ENCODE measurements at places on chromosomes 6 and 20. TPM values are rescaled to one million over a fixed set of nuclear protein-coding genes. Genes with fewer than 3 reads are reported as not detected.

DNA sequence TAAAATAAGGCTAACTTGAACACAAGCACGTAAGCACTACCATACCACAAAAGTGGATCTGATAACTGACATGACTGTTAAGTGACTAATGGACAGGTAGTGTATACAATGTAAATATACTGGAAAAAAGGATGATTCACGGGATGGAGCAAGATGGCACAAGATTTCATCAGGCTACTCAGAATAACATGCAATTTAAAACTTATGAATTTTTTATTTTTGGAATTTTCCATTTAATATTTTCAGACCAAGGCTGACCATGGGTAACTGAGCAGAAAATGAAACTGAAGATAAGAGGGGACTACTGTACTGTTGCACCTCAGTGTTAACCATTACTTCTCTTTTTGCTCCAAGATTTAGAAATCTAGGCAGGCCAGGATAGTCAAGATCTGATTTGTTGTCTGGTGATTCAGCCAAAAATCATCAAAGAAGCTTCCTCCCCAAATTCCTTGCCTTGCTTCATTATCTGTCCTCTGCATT lies 45.4 kb downstream of the TPBG start:
- peak; percentile 62 for DNase-seq

DNA sequence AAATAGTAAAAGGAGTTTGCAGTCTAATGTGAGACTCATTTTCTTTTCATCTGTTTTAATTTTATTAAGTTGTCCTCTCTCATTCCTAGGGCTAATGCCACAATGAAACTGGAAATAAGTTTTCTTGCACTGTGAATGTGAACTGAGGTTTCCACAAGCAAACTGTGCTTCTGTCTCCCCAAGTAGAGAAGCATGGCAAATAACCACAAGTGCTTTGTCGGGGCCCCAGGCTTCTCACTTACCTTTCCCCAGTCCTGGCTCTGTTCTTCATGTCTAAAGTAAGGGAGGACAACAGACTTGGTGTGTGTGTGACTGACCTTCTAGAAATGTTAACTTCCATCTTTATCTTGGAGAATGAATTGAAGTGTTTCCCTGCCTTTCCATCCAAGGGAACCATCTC lies 80.8 kb downstream of the CBFA2T2 start:
- DNase-seq, result no peak

DNA sequence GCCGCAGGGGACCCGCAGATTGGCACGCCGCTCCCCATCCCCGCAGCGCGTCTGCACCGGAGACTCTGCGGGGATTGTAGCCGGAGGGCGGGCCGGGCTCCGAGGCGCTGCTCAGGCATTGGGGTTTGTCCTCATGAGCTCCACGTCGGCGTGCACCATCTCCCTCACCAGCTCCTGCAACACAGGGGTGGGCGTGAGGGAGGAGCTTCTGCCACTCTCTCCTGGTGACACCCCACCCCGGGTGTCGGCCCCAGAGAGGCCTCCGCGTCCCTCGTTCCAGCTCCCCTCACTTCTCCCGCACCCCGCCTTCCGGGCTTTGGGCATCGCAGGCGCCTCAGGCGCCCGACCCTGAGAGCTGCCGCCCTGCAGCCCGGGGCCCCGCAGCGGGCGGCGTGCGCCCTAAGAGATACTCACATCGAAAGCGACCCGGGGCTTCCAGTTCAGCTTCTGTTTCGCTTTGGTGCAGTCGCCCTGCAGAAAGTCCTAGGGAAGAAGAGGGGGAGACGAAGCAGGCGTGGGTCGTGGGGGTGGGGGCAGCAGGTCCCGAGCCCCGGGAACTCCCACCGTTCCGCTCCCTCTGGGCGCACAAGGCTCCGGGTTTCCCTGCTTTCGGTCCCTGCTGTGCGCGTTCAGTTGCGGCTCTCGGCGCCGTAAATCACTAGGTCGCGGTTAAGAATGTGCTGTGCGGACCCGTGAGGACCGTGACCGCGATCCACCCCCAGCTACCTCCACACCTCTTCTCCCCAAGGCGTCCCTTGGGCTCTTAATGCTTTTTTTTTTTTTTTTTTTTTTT lies 14.5 kb downstream of the FOXC1 start:
- peak; percentile 42 for DNase-seq

DNA sequence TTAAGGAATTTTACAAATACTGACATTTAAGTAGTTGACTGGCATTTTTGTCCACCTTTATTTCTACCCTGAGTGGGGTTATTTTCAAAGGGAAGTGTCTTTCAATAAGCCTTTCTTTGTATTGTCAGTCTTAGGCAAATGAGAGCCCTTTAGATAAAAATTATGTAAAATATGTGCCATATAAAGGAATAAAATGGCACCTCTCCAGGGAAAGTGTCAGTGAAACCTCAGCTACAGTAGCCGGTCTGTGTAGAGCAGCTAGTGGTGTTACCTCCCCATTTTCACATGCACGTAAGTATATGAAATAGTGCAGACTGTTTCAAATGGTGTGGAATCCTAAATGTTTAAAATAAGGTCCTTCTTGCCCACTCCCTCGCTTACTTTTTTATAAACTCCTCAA lies 5.0 kb downstream of the FAM217B start:
- DNase-seq, result no peak

The MLIP gene
- not detected for total RNA-seq

GRCh38 chr20:52150440-52151258 lies 40.9 kb downstream of the ZFP64 start:
- DNase-seq, result peak; percentile 29

- DNase-seq, result no peak
Measured at GRCh38 chr6:88209301-88209700, 43.2 kb upstream of the CNR1 start.

The VSX1 gene
- not detected for total RNA-seq

The NMBR gene
- not detected for total RNA-seq

DNA sequence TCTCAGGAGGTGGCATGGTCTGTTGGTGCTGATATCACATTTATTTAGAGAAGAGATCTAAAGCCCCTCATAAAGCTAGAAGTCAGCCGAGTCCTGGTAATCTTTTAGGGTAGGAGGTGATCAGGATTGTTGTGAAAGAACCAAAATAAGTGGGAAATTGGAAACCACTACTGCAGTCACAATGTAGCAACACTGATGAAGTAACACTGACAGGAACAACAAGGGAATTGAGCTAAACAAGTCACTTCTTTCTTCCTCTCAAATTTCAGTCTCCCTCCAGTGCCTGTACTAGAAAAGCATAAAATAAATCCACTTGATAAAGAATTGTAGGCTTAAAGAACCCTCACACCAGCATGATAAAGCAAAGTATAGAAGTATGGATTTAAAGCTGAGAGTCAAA lies 1509.0 kb downstream of the GRIK2 start:
- DNase-seq, result no peak

DNA sequence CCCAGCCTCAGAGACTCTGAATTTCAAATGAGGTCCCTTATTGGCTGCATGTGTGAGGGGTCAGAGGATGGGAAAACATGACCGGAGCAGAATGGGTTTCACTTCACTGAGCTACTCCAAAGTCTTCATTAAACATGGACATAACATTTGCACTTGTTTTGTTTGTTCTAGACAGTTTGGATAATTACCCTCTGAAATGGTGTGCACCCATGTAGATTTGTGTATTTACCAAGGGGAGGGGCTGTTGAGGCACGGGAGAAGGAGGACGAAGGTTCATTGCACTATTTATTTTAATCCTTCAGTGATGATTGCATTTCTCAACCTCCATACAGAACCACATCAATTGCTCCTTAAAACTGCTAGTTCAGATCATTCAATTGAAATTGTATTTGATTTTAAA lies 364.2 kb downstream of the TFAP2B start:
- no peak for DNase-seq

DNA sequence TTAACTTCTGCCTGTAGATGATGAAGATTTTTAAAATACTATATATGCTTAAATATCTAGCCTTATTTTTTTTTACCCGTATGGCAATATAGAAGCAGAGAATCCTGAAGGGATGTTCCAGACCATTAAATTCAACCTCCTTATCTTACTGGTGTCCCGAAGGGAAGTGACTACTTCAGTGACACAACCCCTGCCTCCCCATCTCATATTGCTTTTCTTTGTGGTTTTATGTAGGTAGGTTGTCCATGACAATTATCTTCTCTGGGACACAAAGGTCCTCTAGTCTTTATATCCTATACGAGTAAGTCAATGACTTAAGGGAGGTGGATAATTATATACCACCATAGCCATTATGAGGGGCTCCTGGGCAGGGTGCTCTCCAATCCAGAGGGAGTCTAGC lies 57.4 kb upstream of the EMILIN3 start:
- no peak for DNase-seq

The MGME1 gene
- total RNA-seq, result 8.3 TPM

DNA sequence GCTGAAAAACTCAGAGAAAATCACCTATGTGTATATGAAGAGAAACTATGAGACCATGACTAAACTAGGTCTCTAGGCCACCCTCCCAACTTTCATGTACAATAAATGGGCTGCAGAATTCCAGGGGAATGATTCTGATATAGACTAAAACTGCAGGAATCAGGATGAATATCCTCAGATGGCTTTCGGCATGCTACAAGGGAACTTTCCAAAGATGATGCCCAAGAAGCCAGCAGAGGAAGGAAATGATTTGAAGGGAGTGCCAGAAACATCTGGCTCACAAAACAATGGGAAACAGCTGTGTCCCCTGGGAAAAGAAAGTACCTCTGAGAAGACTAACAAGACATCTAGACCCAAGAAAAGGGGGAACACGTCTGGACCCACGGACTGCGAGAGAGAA lies 41.1 kb downstream of the PLN start:
- no peak for DNase-seq

DNA sequence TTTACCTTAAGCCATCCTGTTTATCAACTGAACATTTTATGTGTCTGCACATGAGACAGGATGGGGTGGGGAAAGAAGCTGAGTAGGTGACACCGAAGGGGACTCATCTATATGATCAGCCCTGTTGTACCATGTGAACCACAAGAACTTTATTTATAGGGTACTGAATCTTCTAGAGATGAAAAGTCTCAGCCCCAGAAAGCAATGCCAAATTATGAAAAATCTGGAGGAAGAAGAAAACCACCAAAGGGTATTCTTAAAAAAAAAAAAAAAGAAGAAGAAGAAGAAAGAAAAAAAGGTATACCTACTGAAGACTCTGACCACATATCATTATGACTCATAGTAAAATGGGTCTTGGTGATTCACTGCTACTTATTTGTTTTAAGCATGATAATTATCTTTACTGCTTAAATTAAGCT lies 39.8 kb upstream of the HBS1L start:
- peak; percentile 18 for DNase-seq

The LY6G5C gene
- total RNA-seq, result 1.8 TPM

GRCh38 chr20:61581825-61582188 lies 329.7 kb downstream of the CDH4 start:
- no peak for DNase-seq

GRCh38 chr20:53608071-53608455 lies 14.4 kb upstream of the ZNF217 start:
- no peak for DNase-seq

GRCh38 chr6:24381476-24382219 lies 21.1 kb upstream of the MRS2 start:
- no peak for DNase-seq

The RFX6 gene
- total RNA-seq, result not detected

The SOX18 gene
- not detected for total RNA-seq

- DNase-seq, result no peak
Measured at GRCh38 chr20:41830702-41831101, 212.5 kb upstream of the CHD6 start.

DNA sequence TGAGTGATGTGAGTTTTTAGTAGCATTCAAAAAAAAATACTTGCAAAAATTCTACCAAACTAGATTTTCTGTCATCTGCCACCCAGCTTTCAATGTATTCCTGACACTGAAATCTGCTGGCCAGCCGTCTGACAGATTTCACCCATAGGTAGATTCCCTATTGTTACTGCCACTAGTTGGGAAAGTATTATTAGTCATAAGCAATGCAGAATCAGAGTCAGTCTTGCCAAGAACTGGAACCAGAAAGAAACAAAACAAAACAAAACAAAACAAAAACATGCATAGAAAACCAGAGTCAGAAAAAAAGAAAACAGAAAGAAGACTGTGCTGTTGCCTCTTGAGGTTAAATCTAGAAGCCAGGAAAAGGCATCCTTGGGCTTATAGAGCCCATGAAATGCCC lies 293.1 kb upstream of the KCNQ5 start:
- DNase-seq, result no peak

- no peak for DNase-seq
Measured at GRCh38 chr6:2547355-2547754, 203.4 kb downstream of the MYLK4 start.

DNA sequence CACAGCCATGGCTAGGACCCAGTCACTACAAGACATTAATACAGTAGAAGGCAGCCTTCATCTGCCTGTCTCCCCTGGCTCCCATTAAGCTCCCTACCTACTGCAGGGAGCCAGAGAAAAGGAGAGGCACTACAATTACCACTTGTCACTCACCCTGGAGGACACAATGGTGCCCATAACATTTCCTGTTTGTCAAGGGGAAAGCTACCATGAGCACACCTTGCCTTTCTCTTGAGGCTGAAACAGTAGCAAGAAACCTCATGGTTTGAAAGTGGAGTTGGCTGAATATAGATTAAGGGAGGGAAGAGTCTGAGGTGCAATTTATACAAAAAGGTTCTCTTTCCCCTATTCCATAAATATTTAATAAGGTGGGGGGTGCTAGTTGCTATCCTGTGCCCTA lies 27.9 kb downstream of the STK38 start:
- DNase-seq, result no peak

Measured in Daoy (cell line).